ENCODE measurements at places on chromosomes 12 and 14. TPM values are rescaled to one million over a fixed set of nuclear protein-coding genes. Genes with fewer than 3 reads are reported as not detected.

GRCh38 chr12:92055877-92056276 lies 89.8 kb downstream of the BTG1 start:
- no peak for DNase-seq

GRCh38 chr14:62462988-62463387 lies 582.3 kb downstream of the KCNH5 start:
- DNase-seq = no peak

Gene TCL1A
- 623 TPM for polyA plus RNA-seq

- no peak for DNase-seq
Measured at GRCh38 chr12:124053851-124054250, 80.8 kb downstream of the ZNF664 start.

DNA sequence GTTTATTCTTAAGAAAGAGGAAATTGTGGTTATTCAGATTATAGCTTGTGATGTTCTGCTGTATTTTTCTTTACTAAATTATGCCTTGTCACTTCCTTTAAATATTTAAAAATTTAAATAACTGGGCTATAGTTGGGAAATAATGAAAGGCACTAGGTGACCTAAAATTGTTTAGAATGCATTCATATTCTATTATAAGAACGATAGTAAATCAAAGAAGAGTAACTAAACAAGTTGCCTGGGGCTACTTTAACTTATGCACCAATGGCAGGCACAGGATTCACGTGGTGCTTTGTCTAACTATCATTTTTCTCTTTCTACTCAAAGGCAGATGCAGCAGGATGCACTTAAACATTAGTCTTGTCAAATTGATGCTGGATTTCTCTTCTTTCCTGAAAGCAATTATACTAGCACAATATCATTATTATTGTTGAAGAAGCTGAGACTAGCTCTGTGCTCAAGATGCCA lies 190.7 kb upstream of the PPFIA2 start:
- DNase-seq = no peak

- no peak for DNase-seq
Measured at GRCh38 chr14:99245564-99246511, 26.2 kb downstream of the BCL11B start.
